CD4-positive, alpha-beta T cell (primary cell): ENCODE measurements at places on chromosomes 1 and 21. TPM values are rescaled to one million over a fixed set of nuclear protein-coding genes. Genes with fewer than 3 reads are reported as not detected.
A peak's percentile ranks its signal among the peaks of the same experiment; 100 is the strongest.

- no peak for DNase-seq
- H3K4me3 ChIP-seq: no peak overlapping the region
- no peak overlapping the region for H3K27ac ChIP-seq
- H3K36me3 ChIP-seq: no peaks in the 10 kb centered on the region
Observed at GRCh38 chr21:37550618-37551330, 184.2 kb downstream of the DYRK1A start.

The PPIAL4G gene
- 0.14 TPM for total RNA-seq

- no peak overlapping the region for H3K27ac ChIP-seq
- peaks cover 11% of the 10 kb centered on the region for H3K4me1 ChIP-seq
- peak overlapping the region; percentile 74 for H3K4me3 ChIP-seq
- H3K36me3 ChIP-seq: no peaks in the 10 kb centered on the region
- no peaks in the 10 kb centered on the region for H3K27me3 ChIP-seq
- DNase-seq: no peak
Observed at GRCh38 chr1:84078108-84078841, 65.8 kb upstream of the PRKACB start.

The LDLRAD1 gene
- not detected for total RNA-seq

The FAM72C gene
- total RNA-seq: not detected

GRCh38 chr1:88661951-88662699 is 21.9 kb upstream of the PKN2 start:
- peaks cover 7% of the 10 kb centered on the region for H3K4me1 ChIP-seq
- H3K27ac ChIP-seq: no peak overlapping the region
- no peaks in the 10 kb centered on the region for H3K27me3 ChIP-seq
- no peak overlapping the region for H3K4me3 ChIP-seq
- DNase-seq: no peak
